Activated CD8-positive, alpha-beta T cell treated with anti-CD3 and anti-CD28 coated beads, Interleukin-2, amount 10 ng/mL, durations not matched to agents 7 days and 5 days (primary cell): ENCODE measurements at places on chromosomes 16 and 17.

GRCh38 chr17:9239793-9240658 lies 218.7 kb downstream of the NTN1 start:
- DNase-seq = peak; percentile 72

DNA sequence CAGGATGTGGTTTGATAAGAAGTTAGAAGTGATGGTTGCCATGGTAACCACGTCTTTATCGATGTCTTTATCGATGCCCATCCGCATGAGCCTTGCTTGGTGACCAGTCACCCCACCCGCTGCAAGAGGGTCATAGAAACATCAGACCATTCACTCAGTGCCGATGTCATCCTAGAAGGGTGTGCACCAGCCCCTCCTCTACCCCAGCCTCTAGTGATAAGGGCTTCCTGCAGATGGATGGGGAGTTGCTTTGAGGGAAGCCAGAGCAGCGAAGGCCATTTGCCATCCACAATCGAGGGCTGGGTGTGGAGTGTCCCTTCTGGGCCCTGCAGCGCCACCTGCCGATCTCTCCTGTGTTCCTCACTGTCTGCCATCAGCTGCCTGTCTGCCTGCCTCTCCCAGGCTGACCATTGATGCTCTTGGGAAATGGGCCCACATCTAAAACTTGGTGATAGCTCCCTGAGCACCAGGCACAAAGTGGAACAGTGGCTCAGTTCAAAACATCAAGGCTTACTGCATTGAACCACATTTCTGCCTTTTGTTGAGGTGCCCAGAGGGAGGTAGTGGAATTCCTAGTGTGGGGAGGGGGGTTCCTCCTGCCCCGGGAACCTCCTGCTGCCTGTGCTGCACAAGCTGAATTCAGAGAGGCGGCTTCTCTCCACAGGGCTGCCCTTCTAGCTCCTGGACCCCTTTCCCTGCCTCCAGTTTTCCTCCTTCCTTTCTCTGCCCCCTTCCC lies 8.9 kb downstream of the CALB2 start:
- DNase-seq = peak; percentile 61

DNA sequence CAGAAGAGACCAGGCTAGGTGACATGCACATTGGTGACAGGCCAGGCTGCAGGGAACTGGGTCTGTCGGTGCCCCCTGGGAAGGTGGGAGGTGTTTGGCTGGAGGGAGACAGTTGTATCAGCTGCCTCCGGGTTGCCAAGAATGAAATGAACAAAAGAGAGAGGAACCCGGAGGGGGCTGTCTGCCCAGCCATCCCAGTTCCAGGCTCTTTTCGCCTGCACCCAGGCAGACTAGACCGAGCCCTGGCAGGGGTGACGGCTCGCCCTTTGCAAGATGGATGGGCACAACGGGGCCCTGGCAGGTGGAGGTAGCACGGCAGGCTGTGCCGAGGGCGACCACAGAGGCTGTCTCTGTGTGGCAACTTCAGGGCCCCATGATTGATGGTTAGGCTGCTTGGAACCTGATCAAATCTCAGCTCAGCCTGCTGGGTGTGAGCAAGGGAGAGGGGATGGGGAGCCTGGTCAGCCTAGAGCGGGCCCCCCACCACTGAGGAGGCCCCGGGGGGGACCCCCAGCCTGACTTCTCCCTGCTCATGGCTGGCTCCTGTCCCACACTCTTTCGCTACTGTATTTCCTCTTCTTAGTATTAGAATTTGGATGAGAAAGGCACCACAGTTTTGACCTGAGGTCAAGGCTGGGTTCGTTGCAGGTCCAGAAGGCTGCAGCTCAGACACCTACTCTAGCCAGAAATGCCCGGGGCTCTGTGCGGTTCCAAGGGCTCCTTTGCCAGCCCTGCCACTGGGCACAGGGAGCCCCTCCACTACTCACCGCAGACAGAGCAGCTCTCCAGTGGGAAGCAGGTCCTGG lies 118.9 kb upstream of the CHMP6 start:
- no peak for DNase-seq

DNA sequence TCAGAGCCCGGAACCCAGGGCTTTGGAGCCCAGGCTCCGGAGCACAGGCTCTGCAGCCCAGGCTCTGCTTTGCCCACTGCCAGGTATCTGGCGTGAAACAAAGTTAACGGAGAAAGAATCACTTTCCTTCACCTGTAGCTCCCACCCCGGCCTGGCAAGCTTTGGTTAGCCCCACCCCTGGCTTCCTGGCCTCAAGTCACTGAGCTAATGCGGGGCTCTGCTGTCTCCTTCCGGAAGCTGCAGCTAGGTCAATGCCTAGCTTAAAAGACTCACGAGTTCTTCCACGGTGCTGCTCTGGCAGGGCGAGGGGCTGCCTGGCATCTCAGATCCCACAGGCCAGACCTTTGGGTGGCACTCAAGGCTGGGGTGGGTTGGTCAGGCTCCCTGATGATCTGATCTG lies 21.1 kb upstream of the SPPL2C start:
- DNase-seq = peak; percentile 53

DNA sequence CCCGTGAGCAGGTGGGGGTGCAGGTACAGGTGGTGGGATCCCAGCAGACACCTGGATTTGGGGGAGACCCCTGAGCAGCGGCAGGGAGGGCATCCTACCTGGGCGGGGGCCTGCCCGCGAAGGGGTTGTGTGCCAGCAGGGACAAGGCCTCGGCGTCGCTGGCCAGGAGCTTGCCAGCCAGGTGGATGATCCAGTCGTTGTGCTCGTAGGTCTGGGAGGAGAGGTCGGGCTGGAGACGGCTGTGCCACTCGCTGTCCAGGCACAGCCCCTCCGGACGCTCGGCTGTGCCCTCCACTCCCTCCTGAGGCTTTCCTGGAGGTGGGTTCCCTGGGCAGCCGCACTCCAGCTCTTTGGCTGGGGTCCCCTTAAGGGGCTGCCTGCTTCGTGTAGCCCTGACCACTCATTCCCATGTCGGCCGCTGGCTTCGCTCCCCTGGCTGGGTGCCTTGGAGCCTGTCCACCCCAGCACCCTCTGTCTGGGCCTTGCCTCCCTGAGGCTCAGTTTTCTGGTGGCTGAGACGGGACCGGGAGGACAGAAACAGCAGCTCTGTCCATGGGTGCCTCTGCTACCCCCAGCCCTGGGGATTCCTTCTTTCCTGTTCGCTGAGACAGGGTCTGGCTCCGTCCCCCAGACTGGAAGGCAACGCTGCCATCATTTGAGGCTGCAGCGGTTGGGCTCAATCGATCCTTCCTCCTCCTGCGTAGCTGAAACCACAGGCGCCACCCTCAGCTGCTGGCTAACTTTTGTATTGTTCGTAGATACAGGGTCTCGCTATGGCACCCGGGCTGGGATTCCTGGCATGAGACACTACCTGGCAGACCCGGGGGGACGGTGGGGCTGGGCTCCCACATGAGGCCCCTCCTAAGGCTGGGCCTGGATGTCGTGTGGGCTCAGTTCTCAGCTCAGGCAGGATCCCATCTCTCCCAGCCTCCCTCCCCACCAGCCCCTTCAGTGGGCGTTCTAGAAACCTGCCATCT lies 68.6 kb upstream of the GNG13 start:
- DNase-seq = no peak

DNA sequence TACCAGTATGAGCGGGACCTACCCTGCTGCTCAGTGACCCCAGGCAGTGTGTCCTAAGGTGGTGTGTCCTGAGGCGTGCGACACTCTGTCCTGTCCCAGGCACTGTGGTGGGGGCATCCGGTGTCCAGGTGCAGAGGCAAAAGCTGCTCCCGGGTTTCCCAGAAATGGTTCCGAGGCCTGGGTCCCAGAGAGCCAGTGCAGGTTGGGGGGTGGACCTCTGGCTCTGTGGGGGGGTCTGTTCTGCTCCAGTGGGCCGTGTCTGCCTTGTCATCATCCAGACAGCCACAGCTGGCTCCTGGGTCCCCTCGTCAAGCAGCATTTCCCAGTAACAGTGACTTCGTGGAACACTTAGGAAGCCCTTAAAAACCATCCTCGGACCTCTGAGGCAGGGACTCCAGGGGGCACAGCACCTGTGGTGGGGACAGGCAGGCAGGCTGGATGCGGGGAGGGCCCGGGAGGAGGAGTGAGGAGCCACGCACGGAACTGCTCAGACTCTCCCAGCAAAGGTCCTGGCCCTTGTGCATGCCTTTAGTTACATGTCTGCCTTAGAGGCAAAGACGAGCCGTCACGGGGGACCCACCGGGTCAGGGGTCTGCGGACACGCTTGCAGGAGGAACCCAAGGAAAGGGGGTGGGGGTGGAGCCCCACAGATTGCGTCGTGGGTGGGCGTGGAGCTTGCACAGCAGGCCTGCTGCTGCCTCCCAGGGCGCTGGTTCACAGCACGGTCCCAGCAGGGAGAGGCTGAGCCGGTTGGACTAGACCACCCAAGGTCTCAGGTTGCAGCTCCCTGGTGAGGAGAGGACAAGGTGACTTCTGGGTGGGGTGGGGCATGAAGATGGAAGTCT lies 5.6 kb downstream of the SLC16A3 start:
- DNase-seq = no peak

- peak; percentile 70 for DNase-seq
Measured at GRCh38 chr17:8994319-8994718, 27.0 kb upstream of the NTN1 start.

DNA sequence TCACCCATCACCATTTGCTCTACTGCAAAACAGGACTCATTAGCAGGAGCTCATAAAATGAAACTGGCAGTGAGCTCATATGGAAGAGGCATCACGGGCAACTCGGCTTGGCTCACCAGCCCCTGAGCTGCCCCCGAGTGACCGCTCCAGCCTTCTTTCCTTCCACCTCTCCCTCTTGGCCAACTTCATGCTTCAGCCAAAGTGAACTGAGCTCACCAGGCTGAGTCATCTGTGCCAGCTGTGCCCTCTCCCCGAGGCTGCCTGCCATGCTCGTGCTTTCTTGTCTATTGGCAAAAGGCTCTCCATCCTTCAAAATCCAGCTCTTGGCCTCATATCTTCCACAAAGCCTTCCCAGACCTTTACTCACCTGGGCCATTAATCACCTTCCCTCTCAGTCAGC lies 391.4 kb downstream of the WWOX start:
- DNase-seq = no peak

DNA sequence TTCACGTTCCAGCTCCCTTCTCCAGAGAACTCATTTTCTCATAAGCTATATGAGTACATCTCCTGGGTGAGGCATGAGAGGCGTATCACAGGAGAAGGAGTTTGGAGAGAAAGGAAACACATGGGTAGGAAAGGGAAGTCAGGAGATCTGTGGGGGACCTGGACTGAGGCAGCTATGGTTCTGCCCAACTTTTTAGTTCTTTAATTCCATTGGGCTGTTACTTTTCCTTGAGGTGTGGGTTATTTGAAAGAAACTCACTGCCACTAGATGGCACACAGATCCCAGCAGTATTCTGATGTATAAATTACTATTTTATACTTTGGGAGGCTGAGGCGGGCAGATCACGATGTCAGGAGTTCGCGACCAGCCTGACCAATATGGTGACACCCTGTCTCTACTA lies 63.6 kb downstream of the NUP93 start:
- DNase-seq = peak; percentile 28

- no peak for DNase-seq
Measured at GRCh38 chr17:17021194-17021863, 20.9 kb upstream of the MPRIP start.

DNA sequence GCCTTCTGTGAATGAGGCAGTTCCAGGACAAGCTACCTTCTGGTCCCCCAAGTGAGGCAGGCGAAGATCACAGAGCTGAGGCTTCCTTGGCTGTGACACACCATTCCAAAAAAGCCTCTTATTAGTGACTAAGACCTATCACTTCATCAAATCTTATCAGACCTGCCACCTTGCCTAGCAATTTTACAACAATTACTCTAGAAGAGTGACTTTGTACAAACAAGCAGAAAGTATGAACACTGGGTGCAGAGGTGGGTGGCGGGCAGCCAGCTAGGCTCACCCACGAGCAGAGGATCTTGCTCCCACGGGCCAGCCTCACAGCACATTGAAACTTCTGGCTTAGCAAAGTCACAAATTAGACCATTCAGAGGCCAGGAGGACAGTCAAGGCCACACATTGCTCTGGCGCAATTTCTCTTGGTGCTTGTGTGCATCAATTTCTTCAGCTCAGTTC lies 2.2 kb upstream of the ICAM2 start:
- no peak for DNase-seq

GRCh38 chr16:11836650-11837244 lies 14.6 kb downstream of the RSL1D1 start:
- no peak for DNase-seq
